Dermis microvascular lymphatic vessel endothelial cell (primary cell): ENCODE measurements at places on chromosomes 7 and 10. TPM values are rescaled to one million over a fixed set of nuclear protein-coding genes. Genes with fewer than 3 reads are reported as not detected.

- no peak for DNase-seq
These were observed 645.7 kb downstream of the SUGCT start for GRCh38 chr7:40780460-40780859.

DNA sequence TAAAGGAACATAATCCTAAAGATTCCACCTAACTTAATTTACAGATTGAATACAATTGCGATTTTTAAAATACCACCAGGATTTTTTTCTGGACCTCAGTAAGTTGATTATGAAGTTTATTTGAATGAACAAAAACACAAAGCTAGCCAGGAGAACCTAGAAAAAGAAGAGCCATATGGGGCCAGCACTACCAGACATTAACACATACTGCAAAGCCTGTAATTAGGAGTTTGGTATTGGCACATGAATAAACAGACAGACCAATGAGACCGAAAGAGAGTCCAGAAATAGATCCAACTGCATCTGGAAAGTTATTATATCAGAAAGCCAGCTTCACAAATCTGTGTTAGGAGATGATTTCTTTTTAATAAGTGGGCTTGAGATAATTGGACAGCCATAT lies 105.5 kb upstream of the CHST15 start:
- DNase-seq = no peak

GRCh38 chr10:110646417-110647135 lies 2.4 kb downstream of the RBM20 start:
- DNase-seq = no peak

DNA sequence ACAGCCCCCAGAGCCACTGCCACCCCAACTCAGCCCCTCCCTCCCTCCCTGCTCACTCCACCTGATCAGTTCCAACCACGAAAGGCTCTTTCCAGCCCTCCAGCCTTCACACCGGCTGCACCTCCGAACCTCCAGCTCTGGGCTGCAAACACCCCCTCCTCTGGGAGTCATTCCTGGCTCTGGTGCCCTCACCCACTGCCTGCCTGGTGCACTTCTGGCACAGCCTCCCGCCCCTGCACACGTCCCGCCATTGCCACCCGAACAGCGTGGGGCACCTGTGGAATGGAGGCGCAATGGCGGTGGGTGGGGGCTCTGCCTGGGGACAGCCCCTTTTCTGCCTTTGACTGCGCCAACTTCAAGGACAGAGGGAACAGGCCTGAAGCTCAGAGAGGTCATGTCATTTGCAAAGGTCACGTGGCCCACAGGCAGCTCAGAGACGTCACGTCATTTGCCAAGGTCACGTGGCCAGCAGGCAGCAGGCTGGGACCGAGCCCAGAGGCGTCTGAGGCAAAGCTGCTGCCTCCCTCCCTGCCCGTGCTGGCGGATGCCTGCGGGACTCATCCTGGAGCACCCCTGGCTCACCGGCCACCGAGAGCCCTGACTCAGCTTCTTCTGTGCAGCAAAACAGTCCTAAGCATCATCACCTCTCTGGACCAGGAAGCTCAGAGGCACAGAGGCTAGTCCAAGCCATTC lies 76.0 kb upstream of the DNAAF5 start:
- DNase-seq = no peak

The FAM241B gene
- 0.25 and 0.39 TPM in 2 replicates for total RNA-seq
